ENCODE measurements at places on chromosomes 1 and 21.

- no peak for DNase-seq
These were observed 2.4 kb upstream of the MFSD2A start for GRCh38 chr1:39952359-39953110.

- no peak for DNase-seq
These were observed 9.7 kb downstream of the PLPP3 start for GRCh38 chr1:56569661-56570060.

DNA sequence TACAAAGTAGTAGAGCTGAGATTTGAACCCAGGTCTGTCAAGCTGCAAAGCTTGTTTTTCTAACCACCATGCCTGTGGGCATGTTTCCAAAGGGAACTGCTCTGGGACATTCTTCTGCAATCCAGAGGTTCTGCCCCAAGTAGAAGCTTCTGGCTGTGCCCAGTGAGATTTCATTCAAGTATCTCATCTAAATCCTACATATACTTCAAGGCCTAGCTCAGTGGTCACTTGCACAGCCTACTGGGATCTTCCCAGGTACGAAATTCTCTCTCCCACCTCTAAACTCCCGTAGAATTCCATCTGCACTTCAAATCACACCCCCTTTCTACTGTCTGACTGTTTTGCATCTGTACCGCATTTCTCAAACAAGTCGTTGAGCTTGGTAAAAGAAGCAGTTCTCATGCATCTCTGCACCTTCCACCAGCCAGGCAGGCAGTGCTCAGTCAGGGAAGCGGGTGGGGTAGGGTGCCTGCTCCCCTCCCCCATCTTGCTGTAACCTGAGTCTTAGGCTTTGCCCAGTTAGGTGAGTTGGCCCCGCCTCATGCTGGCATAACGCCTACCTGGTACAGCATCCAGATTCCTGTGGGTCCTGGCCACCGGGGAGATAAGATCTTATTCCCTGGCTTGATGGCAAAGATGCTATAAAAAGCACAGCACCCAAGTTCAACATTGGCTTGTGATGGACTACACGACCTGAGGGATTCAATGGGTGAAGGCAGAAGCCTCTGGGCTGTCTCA is 13.5 kb downstream of the SLC9A1 start:
- DNase-seq = no peak

DNA sequence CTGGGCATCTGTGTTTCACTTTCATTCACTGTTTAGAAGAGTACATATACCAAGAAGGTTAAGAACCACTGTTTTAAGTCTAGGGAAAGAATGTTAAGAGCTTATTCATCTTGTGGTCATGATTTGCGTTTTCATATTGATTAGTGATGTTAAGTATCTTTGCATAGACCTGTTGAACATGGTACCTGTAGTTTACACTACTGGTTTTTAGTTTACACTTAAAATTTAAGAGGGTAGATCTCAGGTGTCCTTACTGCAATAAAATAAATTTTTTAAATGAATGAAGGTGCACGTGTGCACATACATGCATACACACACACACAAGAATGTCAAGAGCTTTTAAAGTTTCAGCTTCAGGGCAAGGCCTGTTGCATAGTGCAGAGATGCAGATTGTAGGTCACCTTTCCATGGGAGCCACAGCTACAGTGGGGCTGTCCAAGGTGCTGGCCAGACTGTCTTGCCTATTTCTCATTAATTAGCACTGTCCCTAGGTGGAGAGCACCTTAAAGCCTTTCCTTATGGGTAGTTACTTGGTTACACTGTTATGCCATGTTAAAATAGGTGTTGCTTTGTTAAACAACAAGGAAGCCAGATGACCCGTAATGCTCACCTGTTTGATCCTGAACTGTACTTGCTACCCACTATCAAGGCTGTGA is 543.0 kb upstream of the DAB1 start:
- no peak for DNase-seq

DNA sequence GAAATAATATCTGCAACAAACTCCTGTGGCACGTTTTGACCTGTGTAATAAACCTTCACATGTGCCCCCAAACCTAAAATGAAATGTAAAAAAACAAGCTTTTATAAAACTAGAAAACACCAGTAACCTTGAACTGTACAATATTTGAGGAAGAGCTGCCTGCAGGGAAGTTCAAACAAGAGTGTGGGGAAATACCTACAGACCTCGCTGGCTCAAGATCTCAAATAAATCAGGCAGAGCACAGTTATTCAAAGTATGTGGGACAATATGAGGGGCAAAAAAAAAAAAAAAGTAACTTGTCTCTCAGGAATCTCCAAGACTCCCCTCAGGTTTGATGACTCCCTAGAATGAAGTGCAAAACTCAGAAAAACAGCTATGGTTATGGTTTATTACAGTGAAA is 37.9 kb upstream of the PPIH start:
- DNase-seq = no peak

- no peak for DNase-seq
These were observed 59.8 kb upstream of the GNG12 start for GRCh38 chr1:67893126-67893495.

GRCh38 chr1:23184212-23184934 is 15.7 kb upstream of the LUZP1 start:
- no peak for DNase-seq

- DNase-seq = no peak
These were observed 6.6 kb upstream of the CALML6 start for GRCh38 chr1:1908506-1908791.

GRCh38 chr1:11796036-11796828 is 9.5 kb downstream of the MTHFR start:
- DNase-seq = no peak

GRCh38 chr1:71166178-71167173 is 85.6 kb upstream of the ZRANB2 start:
- no peak for DNase-seq

DNA sequence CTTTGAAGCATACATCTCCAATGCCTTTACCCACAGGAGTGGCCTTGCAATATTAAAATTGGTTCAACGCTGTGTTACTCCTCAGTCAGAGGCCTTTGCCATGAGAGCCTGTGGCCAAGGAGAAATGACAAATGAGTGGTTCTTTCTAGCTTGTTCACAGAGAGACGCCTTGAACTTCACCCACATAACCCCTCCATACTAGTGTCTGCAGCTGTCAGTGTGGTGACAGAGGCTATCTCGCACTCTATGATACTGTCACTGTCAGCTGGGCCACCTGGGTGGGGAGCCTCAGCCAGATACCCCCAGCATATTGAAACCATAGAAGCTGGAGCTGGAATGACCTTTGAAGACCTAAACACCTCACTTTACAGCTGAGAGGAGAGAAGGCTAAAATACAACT is 57.4 kb upstream of the LBR start:
- DNase-seq = no peak

GRCh38 chr1:236381565-236382158 is 12.4 kb upstream of the EDARADD start:
- DNase-seq = no peak

DNA sequence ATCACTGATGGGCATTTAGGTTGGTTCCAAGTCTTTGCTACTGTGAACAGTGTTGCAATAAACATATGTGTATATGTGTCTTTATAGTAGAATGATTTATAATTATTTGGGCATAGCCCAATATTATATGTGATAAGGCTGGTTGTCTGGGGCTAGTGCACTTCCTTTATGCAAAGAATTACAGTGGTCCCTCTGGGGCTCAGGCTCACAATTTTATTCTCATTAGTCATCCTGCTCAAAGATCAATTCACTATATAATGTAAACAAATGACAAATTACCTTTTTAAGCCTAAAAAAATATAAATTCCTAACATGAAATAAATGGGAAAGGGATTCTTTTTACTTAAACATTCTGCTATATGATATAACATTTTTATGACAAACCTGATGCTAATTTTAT is 5.0 kb downstream of the PLPPR4 start:
- no peak for DNase-seq

DNA sequence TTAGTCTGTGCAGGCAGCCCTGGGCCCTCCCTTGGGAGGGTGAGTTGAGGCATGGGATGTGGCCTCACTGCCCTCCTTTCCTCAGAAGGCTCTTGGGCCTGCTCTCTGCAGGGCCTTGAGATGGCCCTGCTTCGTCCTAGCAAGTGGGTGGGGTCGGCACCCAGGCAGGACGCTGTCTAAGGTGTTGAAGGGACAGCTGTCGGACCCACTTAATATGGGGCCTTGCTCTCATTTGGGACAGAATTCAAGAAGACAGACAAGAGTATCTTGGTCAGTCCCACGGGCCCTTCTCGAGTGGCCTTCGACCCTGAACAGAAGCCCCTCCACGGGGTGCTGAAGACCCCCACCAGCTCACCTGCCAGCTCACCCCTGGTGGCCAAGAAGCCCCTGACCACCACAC is 26.0 kb upstream of the PDXK start:
- no peak for DNase-seq

GRCh38 chr1:222167111-222167510 is 380.8 kb downstream of the HHIPL2 start:
- DNase-seq = no peak

- peak; percentile 47 for DNase-seq
These were observed 1.1 kb upstream of the PRXL2B start for GRCh38 chr1:2585318-2586092.

DNA sequence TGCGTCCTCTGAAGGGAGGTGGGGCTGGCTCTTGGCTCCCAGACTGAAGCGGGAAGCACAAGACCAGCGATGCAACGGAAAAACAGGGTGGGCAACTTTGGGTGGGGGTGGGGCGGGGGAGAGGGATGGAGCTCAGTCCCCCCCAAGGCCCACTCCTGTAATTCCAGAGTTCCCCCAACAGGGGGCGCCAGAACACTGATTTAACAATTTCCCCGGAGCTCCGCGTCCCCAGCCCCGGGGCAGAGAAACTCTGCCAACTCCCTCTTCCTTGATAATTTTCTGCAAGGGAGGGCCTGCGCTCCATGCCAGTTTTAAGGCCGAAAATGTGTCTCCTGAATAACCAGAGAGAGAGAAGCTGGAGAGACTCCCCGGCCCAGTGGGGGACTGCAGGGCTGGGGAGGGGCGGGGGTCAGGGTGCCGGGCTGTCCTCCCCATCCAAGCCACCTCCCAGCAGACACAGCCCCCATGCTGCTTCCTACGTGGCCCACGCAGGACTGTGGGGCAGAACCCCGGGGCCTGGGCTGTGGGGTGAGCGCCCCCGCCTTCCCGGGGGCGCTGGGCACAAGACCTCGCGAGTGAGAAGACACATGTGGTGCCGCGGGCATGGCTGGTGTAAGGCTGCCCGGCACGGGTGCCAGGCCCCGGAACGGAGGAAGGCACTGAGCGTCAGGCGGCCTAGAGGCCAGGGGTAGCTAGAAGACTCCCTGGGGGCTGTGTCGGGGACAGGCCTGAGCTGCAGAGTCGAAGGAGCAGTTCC is 51.4 kb downstream of the KIF21B start:
- DNase-seq = peak; percentile 53

DNA sequence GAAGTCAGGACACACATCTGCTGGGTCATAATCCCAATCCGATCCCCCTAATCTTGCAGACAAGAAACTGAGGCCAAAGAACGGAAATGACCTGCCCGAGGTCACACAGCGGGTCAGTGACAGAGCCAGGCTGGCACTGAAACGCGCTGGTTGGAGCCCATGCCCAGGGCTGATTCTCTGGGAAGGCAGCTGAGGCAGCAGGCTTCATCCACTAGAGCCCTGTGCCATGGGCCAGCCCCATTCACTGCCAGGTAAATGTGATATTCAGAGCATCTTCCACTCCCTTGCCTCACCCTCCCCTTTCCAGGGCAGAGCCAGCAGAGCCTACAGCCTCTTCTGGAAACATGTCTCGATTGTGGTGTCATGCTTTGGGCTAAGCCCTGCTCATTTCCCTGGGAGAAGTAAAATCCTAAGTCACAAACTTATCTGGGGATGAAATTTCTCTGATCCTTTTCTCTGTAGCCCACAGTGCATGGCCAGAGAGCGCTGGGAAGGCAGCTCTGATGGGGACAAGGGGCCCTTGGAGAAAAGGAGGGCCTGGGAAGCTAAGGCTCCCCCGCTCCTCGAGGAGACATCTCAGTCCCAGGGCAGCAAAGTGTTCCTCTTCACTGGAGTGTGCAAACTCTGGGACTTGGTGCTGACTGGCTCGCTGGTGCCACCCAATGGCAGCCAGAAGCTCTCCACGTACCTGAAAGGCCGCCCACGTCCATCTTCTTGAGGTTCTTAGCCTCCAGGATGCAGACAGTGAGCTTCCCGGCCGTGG is 110.4 kb downstream of the SYT2 start:
- DNase-seq = no peak

DNA sequence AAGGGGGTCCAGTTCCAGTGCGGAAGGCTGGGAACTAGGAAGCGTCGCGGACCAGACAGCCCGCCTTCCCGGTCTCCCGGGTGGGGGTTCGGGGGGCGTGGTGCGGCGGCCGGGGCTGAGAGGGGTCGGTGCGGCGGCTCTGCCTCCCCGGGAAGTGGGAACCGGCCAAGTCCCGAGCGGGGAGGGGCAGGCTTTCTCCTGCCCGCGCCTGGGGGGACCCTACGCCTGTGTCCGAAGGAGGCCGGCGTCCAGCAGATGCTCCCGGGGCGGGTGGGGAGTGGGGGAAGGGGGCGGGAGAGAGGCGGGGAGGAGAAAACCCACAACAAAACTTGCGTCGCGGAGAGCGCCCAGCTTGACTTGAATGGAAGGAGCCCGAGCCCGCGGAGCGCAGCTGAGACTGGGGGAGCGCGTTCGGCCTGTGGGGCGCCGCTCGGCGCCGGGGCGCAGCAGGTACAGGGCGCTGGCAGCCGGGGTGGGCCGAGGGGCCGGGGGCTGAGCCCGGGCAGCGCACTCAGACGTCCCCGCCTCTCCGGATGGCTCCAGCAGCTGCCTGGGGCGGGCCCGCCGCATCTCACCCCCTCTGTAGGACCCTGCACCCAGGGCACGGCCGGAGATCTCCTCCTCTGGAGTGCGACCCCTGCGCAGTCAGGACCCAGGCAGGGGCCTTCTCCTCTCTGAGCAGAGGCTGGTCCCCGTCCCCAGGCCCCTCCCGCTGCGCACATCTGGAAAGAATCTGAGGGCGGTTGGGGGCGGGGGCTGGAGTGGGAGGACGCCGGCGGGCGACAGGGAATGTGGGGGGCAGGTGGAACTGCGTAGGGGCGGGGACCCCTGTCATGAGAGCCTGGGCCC is at the start of gene PODN:
TSS of gene PODN (plus strand) at position 355 of the 849 bp plus-strand sequence. CDS start 7,643 bp downstream, outside the sequence.
- no peak for DNase-seq

- no peak for DNase-seq
These were observed 290.2 kb downstream of the KIF26B start for GRCh38 chr1:245444945-245445344.

DNA sequence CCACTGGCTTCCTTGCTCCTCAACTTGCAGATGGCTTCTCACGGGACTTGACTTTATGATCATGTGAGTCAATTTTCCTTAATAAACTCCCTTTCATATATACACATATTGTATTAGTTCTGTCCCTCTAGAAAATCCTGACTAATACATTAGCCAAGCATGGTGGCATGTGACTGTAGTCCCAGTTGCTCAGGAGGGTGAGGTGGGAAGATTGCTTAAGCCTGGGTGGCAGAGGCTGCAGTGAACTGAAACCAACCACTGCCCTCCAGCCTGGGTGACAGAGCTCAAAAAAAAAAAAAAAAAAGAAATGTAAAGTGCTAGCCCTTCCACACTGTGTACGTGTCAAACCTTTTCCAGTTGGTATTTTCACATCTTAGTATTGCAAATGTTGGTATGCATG is 857.0 kb downstream of the LTN1 start:
- no peak for DNase-seq

- no peak for DNase-seq
These were observed 52.9 kb upstream of the PRRC2C start for GRCh38 chr1:171432473-171432872.

Data from stimulated activated CD4-positive, alpha-beta T cell treated with anti-CD3 and anti-CD28 coated beads, Interleukin-15, amount 100 ng/mL, for 1 hour (primary cell).